ENCODE measurements at places on chromosomes 11 and 22.

DNA sequence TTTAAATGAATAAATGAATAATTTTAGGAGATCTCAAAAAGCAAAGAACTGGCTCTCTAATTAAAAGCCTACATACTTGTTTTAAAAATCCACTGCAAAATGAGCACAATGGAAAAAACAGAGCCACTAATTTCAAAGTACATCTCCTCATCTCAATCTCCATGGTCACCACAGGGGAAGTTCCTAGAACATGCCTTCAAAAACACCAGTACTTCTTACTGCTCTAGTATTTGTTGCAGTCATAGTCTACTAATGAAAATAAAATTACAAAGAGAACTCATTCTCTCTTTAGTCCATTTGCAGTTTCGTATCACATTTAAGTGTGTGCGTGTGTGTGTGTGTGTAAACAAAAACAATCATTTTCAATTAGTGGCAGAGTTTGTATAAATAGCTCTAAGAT is 54.0 kb downstream of the PIK3C2A start:
- no peak for DNase-seq

- no peak for DNase-seq
These were observed 10.3 kb downstream of the NEAT1 start for GRCh38 chr11:65432686-65433582.

- DNase-seq, result no peak
These were observed 11.2 kb downstream of the DPP3 start for GRCh38 chr11:66491315-66491935.

DNA sequence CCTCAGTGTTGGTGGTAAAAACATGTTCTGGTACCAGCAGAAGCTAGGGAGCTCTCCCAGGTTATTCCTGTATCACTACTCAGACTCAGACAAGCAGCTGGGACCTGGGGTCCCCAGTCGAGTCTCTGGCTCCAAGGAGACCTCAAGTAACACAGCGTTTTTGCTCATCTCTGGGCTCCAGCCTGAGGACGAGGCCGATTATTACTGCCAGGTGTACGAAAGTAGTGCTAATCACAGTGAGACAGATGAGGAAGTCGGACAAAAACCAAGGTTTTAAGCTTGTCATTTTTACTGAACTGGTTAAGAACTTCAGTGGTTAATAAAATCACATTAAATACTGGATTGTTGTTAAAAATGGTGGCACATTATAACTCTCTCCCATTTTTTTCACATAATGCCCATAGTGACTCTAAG is 42.6 kb upstream of the VPREB1 start:
- DNase-seq, result no peak

DNA sequence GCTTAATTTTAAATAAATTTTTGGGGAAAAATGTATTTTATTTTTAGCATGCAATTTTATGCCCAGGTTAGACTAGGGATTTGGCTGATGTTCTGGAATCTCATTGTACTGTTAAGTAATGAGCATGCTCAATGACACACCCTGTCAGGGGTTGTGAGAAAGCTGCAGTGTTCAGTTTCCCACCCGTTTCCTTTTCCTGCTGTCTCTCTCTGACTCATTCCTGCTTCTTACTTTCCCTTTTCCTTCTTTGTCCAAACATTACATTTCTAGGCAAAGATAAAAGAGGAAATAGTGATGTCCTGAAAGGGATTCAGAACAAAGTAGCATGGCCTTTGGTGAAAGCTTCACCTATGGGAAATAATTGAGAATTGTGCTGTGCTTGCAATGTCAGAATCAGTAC is 22.7 kb downstream of the OOSP3 start:
- DNase-seq, result no peak

DNA sequence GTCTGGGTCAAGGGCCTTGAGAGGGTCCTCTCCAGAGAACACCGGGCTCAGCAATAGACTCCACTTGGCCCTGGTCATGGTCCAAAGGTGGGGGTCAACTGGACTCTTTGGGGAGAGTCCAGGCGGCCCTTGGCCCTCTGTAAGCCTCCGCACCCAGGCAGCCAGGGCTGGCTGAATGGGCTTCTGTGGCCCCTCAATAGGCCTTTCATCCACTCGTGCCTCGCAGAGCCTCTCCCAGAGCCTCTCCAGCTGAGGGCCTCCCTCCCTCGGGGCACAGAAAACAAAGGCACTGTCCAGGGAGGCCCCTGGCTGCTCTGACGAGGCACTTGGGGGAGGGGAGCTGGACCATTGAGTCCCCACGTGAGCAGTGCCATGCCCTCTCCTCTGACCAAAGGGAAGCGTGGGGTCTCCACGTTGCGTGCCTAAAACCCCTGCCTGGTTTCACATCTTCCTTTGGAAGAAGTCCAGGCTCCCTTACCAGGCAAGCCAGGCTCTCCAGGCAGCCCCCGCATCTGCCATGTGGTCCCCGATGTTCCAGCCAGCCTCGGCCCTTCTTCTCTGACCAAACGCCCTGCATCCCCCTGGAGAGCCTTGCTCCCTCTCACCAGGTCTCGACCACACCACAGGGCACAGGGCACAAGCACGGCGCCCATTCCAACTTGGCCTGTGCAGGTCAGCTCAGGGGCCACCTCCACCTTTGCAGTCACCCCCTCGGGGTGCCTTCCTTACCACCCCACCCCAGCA is 15.5 kb downstream of the KIAA0930 start:
- peak; percentile 26 for DNase-seq

DNA sequence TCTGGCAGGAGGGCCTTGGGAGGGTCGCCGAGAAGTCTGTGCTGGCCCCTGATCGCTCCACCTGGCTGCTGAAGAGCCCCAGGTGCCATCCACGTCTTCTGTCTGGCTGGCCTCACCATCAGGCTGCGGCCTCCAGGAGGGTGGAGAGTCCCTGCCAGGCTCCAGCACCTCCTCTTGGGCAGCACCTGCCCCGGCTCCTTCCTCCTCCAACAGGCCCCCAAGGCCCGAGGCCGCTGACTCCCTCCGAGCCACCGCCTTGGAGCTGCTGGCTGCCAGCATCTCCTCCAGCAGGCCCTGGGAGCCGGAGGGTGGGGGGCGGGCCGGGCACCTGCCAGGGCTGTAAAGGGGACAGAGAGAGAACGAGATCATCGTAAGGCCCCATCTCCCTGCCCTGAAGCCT is 22.3 kb downstream of the TNKS1BP1 start:
- no peak for DNase-seq

DNA sequence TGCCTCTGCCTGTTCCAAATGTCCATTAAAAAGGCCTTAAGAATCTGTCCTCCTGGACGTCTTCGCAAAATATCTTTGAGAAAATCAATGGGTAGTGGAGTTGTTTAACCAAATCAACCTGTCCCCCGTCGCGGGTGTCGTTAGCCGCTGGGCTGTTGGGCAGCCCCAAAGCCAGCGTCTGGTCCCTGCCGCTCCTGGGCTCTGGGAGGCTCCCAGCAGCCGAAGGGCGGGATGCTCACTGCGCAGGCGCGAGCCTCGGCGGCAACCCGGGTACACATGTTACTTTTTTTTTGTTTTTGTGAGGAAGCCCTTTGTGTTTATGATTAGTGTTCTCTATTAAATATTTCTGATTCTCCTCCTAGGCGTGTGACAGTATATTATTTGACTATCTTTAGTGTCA is 12.6 kb downstream of the MMP10 start:
- no peak for DNase-seq

GRCh38 chr11:21811572-21811971 is 381.3 kb upstream of the ANO5 start:
- DNase-seq, result no peak

DNA sequence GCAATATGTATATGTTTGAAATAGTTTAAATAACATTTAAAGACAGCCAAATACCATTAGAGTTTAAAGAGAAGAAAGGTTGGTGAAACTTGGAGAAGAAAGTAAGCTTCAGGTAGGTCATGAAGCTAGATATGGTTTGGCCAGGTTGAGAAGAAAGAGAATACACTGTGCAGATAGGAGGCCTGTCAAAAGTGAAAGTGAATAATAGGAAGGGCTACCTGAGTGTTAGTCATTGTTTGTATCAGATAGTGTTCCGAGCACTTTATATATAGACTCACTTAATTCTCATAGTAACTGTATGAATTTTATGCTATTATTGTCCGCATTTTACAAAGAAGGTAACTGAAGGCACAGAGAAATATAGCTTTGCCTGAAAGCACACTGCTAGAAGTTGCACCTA is 56.9 kb downstream of the USP47 start:
- DNase-seq, result no peak

GRCh38 chr11:134686460-134687061 is 274.5 kb upstream of the B3GAT1 start:
- no peak for DNase-seq

- no peak for DNase-seq
These were observed 4.0 kb downstream of the GUCD1 start for GRCh38 chr22:24550902-24551435.

- no peak for DNase-seq
These were observed 663.2 kb downstream of the CNTN5 start for GRCh38 chr11:99683933-99684332.

GRCh38 chr11:45500451-45500850 is 165.0 kb downstream of the CHST1 start:
- DNase-seq, result no peak

DNA sequence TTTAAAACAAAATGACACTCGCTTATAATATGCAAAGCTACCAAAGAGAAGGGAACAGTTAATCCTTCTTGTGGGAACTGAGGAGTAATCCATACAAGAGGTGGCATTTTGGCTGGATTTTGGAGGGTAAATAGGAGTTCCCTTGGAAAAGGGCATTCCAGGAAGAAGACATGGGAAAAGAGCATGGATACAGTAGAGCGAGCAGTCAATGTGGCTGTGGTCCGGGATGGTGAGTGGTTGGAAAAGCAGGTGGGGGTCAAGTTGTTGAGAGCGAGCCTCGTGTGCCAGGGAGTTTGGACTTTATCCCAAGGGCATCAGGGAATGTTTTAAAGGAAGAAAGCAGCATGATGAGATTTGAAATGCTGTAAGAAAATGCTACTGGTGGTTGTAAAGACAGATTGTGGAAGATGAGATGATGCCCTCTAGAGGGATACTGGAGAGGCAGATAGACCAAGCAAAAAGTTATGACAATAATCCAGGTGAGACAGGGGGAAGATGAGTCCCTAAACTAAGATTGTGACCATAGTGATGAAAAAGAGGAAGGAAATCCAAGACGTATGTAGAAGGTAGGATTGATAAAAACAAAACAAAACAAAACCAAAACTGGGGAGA is 3.8 kb upstream of the MMP7 start:
- no peak for DNase-seq

GRCh38 chr11:69466039-69466438 is 15.4 kb upstream of the LINC01488 start:
- DNase-seq, result no peak

- no peak for DNase-seq
These were observed 165.7 kb downstream of the COMMD9 start for GRCh38 chr11:36123336-36124101.

GRCh38 chr11:73236854-73237253 is 18.8 kb downstream of the P2RY2 start:
- DNase-seq, result peak; percentile 15

GRCh38 chr22:47836957-47837356 is 1074.5 kb downstream of the TBC1D22A start:
- DNase-seq, result peak; percentile 79

Data from RWPE2 (cell line).